ENCODE measurements at places on chromosomes 3 and 15.

DNA sequence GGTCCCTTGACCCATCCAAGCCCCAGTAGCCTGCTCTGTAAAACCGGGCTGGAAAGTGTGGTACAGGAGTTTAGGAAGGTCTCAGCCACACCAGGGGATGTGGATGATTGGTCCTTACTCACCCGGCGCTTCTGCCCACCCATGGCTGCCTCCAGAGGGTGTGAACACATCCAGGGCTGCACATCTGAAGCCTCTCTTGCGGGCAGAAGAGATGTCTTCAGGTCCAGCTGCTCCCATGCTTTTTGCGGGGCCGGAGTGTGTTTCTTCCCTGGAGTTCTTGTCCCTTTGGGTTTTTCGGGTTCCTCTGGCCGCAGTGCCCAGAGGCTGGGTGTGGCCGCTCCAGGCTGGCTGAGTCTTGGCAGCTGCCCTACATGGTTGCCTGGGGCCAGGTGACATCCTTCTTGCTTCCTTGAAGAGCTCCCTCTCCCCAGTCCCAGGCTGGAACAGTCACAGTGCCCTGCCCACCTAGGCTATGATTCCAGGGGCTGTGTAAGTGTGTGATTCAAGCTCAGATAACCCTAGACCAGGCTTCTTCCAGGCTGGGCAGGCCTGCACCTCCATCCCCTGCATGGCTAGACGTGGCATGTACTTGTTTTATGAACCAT, 33.9 kb downstream of the HDAC11 start:
- no peak for DNase-seq

GRCh38 chr3:108322352-108322751, 26.0 kb downstream of the HHLA2 start:
- no peak for DNase-seq

GRCh38 chr3:108931035-108931434, 22.6 kb downstream of the GUCA1C start:
- no peak for DNase-seq

DNA sequence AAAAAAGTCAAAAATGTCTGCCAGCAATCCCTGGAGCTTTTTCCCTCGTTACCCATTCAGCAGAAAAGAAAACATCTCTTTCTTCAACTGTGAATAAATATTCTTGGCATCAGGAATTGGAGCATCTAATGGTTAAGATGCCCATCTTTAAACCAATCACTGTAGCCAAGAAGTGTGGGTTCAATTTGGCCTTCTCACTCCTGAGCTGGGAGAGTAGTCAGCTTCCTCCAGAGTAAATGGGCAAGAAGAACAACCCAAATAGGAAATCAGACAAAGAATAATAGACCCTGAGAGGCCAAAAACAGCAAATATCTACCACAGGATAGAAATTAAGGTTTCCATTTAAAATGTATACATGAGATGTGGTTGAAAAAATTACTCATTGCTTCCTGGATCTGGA, 508.0 kb upstream of the MDFIC2 start:
- DNase-seq: no peak

DNA sequence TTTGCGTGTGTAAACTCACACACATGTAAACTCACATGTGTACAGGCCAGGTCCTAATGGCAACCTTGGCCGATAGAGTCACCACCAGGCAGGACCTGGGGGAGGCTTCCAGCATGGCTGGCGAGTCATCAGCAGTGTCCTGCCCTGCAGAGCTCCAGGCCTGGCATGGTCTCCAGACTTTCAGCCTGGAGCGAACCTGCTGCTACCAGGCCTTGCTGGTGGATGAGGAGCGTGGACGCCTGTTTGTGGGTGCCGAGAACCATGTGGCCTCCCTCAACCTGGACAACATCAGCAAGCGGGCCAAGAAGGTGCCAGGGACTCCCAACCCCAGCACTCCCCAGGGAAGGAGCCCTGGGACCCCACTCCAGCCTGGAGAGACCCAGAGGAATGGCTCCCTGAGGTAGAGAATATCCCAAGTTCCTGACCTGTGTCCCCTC, 1.0 kb downstream of the SEMA3B start:
- DNase-seq: peak; percentile 68

DNA sequence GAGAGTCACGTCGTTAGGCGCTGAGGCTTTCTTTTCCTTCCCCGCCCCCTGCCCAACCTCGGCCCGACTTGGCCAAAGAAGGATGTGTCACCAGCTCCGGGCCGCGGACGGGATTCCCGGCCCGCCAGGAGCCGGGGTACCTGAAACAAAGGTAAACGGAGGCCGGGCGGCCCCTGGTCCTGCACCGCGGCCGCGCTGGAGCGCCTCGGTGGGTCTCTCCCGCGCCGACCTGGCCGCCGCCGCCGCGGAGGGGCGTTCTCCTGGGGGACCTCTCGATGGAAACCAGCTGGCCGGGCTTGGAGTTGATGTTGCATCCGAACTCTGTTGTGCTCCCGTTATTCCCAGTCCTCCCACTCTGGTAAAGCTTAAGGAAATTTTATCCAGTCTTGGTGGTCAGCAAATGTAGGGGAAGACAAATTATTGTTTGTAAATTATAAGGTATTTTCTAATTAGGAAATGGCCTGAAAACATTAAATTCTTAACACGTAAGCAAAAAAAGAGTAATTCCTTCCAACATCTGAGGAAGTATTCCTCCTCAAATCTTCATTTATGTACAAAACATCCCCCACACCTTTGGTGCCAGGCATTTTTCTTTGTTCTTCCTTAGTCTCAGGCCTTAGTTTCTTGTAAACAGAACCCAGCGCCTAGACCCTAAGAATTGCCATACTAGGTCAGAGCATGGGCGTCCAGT, 888 bp downstream of the PPP2R3A start:
- DNase-seq: no peak

GRCh38 chr3:183517607-183518006, 37.9 kb downstream of the KLHL6 start:
- DNase-seq: no peak

- no peak for DNase-seq
Measured at GRCh38 chr3:64792445-64792844, 104.6 kb upstream of the ADAMTS9 start.

DNA sequence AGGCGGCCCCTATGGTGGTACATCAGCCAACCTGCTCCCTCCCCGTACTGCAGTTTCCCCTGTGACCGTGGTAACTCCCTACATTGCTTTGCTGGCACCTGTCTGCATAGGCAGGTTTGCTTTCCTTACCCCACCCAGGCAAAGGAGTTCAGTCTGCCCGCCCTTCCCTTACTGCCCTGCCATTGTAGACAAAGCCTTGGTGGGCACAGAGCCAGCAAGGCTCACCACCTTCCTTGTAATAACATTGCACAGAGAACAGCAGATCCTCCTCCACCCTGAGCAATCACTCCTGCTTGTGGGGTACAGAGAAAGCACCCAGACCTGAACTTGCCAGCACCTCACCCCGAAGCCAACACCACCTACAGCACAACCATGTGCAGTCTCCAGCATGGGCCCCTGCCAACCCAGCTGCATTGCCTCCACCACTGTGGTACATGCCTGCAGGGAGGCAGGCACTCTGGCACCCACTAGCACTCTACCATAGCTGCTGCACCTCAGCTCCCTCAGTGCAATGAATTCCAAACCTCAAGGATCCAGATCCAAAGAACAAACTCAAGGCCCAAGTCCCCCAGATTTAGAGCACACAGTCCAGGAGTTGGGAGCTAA, 192.7 kb upstream of the KCNMB2 start:
- DNase-seq: no peak

DNA sequence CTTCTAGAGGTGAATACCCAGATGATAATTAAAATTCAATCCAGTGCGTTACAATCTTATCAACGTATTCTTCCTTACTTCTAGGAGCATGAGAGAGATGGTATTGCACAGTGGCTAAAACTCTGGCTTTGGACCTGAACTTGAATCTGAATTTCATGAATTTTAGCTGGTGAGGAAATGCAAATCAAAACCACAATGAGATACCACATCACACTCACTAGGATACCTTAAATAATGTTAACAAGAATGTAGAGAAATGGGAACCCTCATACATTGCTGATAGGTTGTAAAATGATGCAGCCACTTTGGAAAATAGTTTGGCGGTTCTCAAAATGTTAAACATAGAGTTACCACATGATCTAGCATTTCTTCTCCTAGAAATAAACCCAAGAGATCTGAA, 47.1 kb upstream of the TSC22D2 start:
- no peak for DNase-seq

DNA sequence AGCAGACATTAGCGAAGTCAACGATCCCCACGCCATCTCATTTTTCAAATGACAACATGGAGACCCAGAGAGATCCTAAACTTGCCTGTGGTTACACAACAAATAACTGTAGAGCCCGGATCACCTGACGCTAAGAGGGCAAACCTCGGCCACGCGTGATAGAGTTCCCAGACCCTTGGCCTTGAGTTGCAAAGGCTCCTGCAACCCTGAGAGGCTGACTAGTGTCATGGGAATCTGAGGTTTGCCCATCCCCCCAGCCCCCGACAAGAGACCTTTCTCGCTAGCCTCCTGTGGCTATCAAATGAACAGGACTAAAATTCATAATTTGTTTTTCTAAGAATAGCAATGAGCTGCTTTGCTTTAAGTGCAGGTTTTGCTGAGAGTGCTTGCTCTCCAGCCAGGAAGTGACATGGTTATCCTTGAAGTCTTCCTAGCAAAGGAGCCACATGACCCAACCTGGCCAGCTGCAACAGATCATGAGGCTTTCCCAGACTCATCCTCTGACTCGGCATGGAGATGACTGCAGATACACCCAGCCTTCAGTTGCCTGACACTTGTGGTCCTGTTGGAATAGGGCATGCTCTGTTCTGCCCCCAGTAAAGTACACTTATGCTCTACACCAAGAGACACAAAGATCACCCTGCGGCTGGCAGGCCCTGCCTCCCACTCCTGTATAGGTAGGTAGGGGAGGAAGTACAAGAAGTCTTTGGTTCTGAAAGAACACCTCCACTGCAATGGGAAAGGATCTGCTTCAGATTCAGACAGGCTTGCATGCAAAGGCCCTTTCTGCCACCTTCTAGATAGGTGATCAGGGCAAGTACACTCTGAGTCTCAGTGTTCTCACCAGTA, 36.0 kb downstream of the MCF2L2 start:
- DNase-seq: no peak

- DNase-seq: no peak
Measured at GRCh38 chr3:77248420-77248819, 208.5 kb downstream of the ROBO2 start.

DNA sequence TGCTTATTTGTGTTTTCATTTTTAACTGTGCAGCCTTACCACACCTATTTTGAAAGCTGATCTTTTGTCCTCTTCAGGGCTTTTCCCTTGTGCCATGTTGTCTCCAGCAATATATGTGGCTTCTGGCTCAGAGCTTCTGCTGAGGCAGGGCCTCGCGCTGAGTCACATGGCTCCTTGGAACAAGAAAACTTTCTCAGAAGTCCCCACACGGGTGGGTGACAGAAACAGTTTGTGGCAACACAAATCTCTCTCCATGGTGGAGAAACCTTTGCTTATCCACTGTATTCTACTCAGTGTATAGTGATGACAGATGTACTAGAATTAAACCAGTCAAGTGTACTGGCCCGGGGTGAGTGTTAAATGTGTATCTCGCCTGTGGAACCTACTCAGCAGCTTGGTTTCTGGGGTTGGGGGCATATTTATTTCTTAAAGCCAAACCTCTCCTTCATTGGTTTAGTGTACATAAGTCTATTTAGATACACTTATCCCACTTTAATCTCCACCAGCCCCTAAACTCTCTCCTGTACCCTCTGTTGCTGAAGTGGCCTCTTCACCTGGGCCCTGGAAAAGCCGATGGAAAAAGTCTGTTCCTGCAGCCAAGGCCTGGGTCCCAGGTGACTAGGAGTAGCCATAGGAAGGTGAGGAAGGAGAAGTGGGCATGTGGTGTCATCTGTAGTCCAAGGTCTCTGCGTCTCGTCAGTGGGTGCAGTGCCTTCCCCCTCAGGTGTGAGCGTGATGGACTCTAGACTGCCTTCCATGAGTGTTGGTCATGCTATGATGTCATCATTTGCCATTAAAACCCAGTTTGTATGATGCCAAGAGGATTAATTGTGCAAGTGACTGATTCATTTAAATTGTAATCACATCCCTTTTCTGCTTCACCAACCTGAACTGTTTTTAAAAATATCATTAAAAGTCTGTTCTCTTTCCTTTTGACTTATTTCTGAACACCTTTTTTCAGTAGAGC, 3.2 kb upstream of the FBXL22 start:
- DNase-seq: no peak

GRCh38 chr3:192219926-192220325, 507.4 kb downstream of the FGF12 start:
- no peak for DNase-seq

DNA sequence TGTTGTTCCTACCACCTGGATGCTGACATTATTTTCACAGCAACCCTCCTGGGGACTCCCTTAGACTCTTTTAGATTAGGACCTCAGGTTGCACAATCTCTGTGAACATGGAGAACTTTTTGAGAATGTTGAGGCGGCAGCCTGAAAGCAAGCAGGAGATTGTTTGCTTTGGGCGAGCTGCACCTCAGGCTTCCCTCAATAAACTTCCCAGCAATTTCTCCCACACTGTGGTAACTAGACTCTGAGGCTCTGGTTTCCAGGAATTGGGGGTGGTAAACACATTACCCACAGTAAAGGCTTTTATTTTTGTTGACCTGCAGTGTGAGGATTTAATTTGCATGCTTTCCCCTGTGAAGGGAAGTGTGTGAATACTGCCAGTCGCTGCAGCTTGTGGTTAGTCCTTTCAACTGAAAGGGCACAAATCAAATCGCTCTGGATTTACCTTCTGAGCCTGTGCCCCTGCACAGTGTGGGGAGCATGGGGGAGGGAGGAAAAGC, 35.2 kb upstream of the SIAH2 start:
- DNase-seq: no peak
